ENCODE measurements at places on chromosomes 1 and 21. TPM values are rescaled to one million over a fixed set of nuclear protein-coding genes. Genes with fewer than 3 reads are reported as not detected.

Gene C1orf185
- not detected for polyA plus RNA-seq

Gene EEIG2
- 13.2 TPM for polyA plus RNA-seq

Gene IKBKE
- polyA plus RNA-seq = not detected

Gene BCAN
- polyA plus RNA-seq = 0.58 TPM

Gene GUCA2B
- not detected for polyA plus RNA-seq

Gene B4GALT2
- polyA plus RNA-seq = 147 TPM

Gene FLG
- polyA plus RNA-seq = not detected

Gene CACHD1
- polyA plus RNA-seq = 12.7 TPM

Gene OR2T35
- polyA plus RNA-seq = not detected

Gene PLPPR4
- polyA plus RNA-seq = 36.8 TPM

Gene SPATA46
- not detected for polyA plus RNA-seq

Gene RBM34
- 98.1 TPM for polyA plus RNA-seq

Gene GBP1
- polyA plus RNA-seq = not detected

Gene KCNA2
- polyA plus RNA-seq = 3.4 TPM

Gene CYP4Z1
- polyA plus RNA-seq = not detected

Gene GRHL3
- not detected for polyA plus RNA-seq

Gene ANXA9
- not detected for polyA plus RNA-seq

Gene PADI4
- polyA plus RNA-seq = not detected

Gene CELA2A
- not detected for polyA plus RNA-seq

Gene GNPAT
- 58.6 TPM for polyA plus RNA-seq

Gene RNU1-4
- under 0.01 TPM for polyA plus RNA-seq

Gene UBASH3A
- polyA plus RNA-seq = not detected

Gene STPG1
- 2.2 TPM for polyA plus RNA-seq

Gene TMEM200B
- polyA plus RNA-seq = 0.22 TPM

Gene HES3
- polyA plus RNA-seq = not detected

Gene CYP4X1
- polyA plus RNA-seq = 22.8 TPM

Gene HES2
- polyA plus RNA-seq = not detected

Gene CD2
- polyA plus RNA-seq = not detected

Gene VWA5B1
- polyA plus RNA-seq = 0.82 TPM

Gene LYPLA2
- 119 TPM for polyA plus RNA-seq

Gene UBL4B
- polyA plus RNA-seq = not detected

Gene FMO4
- polyA plus RNA-seq = not detected
